ENCODE measurements at places on chromosomes 16 and 17.
A peak's percentile ranks its signal among the peaks of the same experiment; 100 is the strongest.

DNA sequence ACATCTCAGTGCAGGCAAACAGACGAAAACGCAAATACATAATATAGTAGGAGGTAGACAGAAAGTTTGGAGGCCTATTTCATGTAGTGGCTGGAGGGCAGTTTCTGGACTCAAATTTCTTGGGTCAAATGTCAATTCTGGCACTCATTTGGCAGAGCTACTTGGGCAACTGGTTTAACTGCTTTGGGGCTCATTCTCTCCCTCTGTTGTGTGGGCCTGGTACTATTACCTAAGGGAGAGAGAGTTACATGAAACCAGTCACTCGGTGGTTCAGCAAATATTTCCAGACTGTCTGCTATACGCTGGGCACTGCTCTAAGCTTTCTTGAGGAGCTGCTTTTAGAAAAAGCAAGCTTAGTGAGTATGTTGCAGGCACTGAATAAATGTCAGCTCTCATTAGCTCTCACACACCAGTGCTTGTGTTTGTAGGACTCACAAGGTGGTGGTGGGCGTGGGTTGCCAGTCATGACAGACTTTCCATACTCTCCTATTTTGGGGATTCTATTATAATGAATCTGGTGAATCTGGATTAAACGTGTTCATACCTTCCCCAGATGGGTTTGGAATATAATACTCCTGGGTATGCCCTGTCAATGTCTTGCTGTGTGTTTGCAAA is 1.8 kb upstream of the SHISA9 start:
- no peak for DNase-seq

DNA sequence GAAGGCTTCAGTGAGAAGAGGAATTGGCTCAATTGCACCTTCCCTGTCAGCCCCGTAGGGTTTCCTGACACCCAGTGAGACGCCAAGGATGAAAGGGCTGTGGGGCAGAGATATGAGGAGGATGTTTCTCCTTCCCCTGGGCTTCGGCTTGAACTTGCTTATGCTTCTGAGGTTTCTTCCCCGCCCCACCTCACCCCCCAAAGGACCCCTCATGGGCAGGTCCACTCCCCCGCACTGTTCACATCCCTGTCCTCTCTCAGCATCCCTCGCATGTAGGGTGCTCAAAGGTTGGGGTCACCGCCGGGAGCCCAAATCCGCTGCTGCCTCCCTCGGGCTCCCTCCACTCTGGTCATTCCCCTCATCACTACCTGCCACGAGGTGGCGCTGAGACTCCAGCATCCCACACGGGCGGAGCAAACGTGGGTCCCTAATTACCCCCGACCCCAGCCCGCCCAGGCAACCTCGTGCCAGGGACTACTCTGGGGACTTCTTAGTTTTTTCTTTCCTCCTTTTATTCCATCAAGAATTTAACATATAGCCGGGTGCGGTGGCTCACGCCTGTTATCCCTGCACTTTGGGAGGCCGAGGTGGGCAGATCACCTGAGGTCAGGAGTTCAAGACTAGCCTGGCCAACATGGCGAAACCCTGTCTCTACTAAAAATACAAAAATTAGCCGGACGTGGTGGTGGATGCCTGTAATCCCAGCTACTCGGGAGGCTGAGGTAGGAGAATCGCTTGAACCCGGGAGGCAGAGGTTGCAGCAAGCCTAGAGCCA is 3.3 kb upstream of the TRARG1 start:
- DNase-seq = peak; percentile 47

GRCh38 chr16:85483424-85483823 is 129.7 kb upstream of the GSE1 start:
- no peak for DNase-seq

- DNase-seq = peak; percentile 70
These were observed 641 bp upstream of the CBX2 start for GRCh38 chr17:79777120-79777893.

GRCh38 chr16:15521758-15522509 is 87.5 kb downstream of the BMERB1 start:
- DNase-seq = no peak

- no peak for DNase-seq
These were observed 46.3 kb downstream of the MRC2 start for GRCh38 chr17:62673614-62674362.

DNA sequence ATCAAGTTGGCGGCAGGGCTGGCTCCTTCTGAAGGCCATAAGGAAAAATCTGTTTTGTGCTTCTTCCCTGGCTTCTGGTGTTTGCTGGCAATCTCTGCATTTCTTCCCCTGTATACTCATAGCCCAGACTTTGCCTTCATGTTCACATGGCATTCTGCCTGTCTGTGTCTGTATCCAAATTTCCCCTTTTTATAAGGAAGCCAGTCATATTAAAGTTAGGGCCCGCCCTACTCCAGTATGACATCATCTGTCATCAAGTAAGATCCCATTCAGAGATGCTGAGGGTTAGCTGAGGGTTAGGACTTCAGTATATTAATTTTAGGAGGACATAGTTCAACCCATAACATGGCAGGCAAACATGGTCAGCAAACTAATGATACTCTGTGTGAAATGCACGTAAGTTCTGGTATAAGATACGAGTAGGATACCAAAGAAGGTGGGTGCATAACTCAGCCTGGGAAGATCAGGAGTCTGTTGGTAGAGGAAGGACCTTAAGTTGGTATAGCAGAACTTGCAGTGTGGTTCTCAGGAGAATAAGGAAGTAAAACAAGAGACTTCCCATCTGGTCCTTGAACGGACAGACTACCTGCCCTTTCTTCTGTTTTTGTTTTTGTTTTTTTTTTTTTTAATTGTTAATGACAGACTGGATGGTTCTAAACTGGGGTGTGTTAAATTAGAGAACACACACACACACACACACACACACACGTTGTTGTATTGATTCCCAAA is 13.9 kb downstream of the MAP2K6 start:
- DNase-seq = no peak

- DNase-seq = no peak
These were observed 7.6 kb downstream of the GPR142 start for GRCh38 chr17:74374858-74375257.

DNA sequence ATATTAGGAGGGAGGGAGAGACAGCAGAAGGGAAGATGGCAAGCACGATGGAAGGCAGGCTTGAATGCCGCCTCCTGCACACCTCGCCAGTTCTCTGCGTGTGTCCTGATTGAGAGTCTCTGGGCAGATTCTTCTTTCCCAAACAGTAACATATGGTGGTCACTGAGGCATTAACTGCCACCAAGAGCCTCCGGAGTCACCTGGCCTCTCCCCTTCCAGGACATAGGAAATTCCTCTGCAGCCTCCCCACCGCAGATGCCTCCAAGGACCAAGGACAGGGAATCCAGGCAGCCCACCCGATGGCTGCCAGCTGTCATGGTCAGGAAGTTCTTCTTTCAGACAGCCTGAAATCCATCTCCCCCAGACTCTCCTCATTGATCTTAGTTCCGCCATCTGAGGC is 149.3 kb downstream of the ENGASE start:
- DNase-seq = no peak

DNA sequence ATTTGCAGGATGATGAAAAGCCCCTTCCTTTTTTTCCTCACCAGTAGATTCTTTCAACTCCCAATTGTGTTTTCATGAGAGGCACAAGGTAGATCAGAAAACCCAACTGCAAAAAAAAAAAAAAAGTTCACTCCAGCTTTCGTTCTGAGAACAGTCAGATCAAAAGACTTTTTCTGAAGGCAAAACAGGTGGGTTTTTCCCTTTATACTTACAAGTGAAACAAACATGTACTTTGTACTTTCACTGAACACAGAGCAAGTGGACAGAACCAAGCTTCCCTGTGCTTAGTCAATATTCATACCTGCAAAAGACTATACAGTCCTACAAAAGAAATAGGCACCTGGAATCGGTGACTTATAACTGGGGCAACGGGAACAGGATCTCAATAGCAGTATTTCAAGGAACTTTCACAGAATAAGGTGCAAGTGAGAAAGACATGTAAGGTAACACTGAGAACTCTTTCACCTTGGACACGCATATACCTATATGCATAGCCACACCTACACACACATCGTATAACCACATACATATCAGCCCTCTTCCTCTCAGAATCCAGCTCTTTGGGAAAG is 54.1 kb downstream of the TOX3 start:
- no peak for DNase-seq

All from fibroblast of upper back skin (primary cell).